Stimulated activated CD4-positive, alpha-beta T cell treated with anti-CD3 and anti-CD28 coated beads, Interleukin-4, amount 100 ng/mL, for 48 hours (primary cell): ENCODE measurements at places on chromosomes 2 and 18.

- DNase-seq, result no peak
These were observed 107.2 kb upstream of the CAPN13 start for GRCh38 chr2:30914456-30914855.

GRCh38 chr2:95310216-95310615 is 13.1 kb downstream of the KCNIP3 start:
- DNase-seq, result no peak

- no peak for DNase-seq
These were observed 248.3 kb downstream of the KCNE4 start for GRCh38 chr2:223300326-223300725.

DNA sequence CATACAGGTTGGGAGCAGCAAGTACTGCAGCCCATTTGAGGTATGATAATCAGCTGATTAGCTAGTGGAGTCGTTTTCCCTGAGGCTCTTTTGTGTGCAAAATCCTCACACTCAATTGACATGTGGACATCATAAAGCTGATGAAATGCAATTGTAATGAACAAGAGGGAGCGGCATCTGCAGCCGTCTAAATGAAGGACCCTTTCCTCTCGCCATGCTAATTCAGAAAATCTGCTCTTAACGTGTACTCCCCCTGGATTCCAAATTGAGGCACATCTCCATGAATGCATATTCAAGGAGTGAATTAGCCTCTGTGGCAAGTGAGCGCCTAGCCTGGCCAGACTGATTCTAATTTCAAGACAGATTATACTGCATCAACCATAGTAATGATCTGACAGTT is 260.9 kb upstream of the ATP5MC3 start:
- no peak for DNase-seq

GRCh38 chr2:127561371-127561770 is 25.9 kb downstream of the MYO7B start:
- no peak for DNase-seq
